Stimulated activated CD4-positive, alpha-beta T cell treated with anti-CD3 and anti-CD28 coated beads, Interleukin-12 subunit alpha, Interleukin-12 subunit beta, amount 100 ng/mL, for 24 hours (primary cell): ENCODE measurements at places on chromosomes 4 and X.

DNA sequence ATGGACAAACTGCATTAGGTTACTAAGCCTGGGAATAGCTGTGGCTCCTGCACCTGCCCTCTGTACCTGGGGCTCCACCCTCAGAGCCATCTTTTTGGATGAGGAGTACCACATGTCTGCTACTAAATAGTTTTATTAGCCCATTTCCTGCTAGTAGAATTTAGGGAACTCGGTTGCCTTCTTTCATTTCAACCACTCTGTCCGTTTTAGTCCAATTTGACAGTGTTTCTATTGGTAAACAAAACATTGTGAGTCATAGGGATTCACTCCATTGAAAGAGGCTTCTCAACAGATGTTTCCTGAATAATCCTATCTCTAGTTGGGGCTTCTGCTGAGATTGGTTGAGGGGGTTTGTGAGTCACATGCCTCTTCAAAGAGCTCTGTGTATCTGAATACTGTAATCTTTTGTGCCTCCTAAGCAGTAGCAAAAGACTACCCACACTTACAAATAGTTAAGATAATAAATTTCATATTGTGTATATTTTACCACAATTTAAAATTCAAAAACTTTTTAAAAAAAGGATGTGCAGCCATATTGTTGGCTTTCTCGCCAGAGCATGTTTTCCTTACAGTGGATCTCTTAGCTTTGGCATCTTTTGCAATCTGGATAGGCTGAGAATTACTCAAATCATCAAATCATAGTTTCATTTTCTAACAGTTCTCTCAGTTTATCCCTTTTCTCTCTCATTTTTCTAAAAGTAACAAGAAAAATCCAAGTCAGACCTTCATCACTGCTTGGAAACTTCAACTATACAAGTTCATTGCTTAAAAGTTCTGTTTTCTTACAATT, 9.9 kb downstream of the FAM200B start:
- no peak for DNase-seq

DNA sequence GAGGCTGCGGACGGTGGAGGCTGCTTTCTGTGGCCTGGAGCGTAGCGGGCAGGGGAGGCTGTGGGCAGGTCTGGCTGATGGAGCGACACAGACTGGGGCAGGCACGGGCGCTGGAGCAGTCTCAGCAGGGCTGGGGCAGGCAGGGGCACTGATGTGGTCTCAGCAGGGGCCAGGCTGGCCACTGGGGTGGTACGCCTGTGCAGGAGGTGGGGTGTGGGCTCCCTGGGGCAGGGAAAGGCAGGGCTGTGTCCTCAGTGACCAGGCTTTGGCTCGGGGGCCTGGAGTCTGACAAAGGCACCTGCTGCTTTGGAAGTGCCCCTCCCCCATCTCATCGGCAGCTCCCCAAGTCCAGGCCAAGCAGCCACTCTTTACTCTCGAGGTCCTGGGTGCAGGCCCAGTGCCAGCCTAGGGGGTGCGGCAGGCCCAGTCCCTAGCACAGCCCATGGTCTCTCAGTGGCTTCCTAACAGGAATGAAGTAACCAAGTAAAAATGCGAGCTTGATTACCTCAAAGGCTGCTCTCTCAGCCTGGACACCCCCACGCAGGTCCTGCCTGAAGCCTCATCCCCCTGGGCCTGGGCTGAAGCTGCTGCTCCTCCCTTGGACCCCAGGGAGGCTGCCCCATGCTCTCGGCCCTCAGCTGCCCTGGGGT, 55.5 kb downstream of the ADRA2C start:
- DNase-seq: no peak

DNA sequence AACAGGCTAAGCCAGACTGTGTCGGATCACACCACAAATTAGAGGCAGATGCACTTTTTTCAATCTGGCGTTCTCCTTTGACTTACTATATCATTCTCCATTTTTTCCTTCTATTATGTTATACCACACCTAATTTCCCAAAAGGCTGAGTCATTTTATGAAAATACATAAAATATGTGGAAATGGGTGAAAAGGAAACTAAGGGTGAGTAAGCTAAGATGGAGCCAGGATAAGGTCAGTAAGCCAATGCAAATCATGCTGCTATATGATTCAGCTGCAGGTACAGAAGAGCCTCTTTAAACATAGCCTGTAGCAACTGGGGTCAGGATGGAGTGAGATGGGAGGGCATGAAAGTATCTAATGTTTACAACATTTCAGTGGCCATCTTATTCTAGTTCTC, 94.0 kb upstream of the TEX13A start:
- DNase-seq: no peak

GRCh38 chr4:21757248-21757647, 191.3 kb downstream of the KCNIP4 start:
- DNase-seq: no peak

GRCh38 chr4:3371033-3372001, 70.5 kb upstream of the HGFAC start:
- DNase-seq: no peak

DNA sequence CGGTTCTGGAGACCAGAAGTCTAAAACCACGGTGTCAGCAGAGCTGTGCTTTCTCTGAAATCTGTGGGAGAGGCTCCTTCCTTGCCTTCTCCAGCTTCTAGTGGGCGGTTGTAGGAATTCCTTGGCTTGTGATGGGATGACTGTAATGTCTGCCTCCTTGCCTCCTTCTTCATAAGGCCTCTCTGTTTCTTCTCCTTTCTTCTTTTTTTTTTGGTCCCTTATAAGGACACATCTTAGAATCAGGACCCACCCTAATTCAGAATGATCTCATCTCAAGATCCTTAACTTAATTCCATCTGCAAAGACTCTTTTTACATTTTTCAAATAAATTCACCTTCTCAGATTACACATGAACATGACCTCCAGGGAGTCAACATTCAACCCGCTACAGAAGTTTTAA, 186.9 kb downstream of the STK32B start:
- DNase-seq: no peak

GRCh38 chr4:822361-823175, 3.4 kb downstream of the CPLX1 start:
- no peak for DNase-seq

DNA sequence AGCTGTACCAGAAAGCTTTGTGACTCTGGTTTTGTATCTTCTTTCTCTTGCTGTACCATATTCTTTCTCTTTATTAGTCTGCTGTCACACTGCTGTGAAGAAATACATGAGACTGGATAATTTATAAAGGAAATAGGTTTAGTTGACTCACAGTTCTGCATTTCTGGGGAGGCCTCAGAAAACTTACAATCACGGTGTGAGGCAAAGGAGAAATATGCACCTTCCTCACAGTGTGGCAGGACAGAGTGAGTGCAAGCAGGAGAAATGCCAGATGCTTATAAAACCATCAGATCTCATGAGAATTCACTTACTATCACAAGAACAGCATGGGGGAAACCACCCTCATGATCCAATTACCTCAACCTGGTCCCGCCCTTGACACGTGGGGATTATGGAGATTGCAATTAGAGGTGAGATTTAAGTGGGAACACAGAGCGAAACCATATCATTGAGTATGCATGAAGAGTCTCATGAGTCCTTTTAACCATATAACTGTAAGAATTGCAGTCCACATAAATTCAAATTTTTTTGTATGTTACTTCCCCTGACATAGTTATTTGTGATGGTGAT, 67.4 kb upstream of the INPP4B start:
- no peak for DNase-seq

- DNase-seq: no peak
Observed at GRCh38 chrX:3990569-3990968, 277.1 kb upstream of the PRKX start.

- no peak for DNase-seq
Observed at GRCh38 chr4:91359041-91360031, 944.4 kb upstream of the GRID2 start.

DNA sequence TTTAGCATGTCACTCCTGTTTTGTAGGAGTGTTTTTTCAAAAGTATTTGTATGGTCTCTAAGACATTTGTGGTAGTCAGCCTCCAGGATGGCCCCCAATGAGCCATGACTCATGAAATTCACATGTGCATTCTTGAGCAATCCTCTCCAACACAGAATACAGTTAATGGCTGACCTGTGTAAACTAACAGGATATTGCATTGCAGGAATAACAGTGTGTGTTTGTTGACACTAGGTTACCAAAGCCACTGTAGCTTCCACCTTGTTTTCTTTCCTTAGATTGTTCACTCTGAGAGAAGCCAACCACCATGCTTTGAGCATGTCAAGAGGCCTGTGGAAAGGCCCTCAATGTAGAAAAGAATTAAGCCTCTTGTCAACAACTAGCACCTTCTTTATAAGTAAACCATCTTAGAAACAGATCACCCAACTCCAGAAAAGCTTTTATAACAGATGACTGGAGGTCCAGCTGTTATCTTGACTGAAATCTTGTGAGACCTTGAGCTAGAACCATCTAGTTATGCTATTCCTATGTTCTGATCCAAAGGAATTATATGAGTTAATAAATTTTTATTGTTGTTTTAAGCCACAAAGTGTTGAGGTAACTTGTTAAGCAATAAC, 28.5 kb downstream of the TBCK start:
- DNase-seq: no peak

DNA sequence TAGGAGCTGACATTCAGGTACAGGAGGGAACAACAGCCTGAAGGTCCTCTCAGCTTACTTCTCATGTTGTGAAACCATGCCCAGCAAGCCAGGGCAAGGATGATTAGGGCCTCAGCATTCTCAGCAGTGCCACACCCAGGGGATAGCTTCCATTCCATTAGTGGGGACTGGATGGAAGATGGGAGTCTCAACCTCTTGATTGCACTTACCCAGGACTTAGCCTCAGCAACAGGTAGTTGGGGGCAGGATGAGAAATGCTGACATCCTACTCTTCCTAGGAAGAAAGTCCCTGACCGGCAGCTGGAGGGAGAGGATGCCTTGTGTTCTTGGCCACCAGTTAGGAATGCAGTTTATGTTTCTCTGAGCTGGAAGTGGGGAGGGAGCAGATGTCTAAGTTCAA, 8.8 kb upstream of the BEX3 start:
- DNase-seq: no peak

- no peak for DNase-seq
Observed at GRCh38 chr4:83604321-83604720, 68.4 kb downstream of the GPAT3 start.

- no peak for DNase-seq
Observed at GRCh38 chr4:47313384-47313783, 150.1 kb downstream of the COMMD8 start.

- no peak for DNase-seq
Observed at GRCh38 chr4:11514779-11515419, 86.2 kb upstream of the HS3ST1 start.

DNA sequence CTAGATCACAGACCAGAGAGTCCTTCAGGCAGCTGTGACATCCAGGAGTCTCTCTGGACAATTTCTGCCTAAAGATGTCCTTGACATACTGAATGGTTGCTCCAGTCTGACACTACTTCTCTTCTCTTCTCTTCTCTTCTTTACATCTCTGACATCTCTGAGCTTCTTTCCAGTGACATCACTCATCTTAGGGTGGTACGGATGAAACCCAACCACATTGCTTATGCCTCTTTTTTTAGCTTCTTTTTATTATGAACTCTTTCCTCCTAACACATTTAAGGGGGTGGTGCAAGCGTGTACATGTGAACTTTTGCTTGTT, 39.4 kb upstream of the IRF2 start:
- no peak for DNase-seq

GRCh38 chr4:161167539-161167938, 996.3 kb downstream of the FSTL5 start:
- no peak for DNase-seq

- DNase-seq: no peak
Observed at GRCh38 chrX:137062915-137063617, 29.3 kb upstream of the GPR101 start.

DNA sequence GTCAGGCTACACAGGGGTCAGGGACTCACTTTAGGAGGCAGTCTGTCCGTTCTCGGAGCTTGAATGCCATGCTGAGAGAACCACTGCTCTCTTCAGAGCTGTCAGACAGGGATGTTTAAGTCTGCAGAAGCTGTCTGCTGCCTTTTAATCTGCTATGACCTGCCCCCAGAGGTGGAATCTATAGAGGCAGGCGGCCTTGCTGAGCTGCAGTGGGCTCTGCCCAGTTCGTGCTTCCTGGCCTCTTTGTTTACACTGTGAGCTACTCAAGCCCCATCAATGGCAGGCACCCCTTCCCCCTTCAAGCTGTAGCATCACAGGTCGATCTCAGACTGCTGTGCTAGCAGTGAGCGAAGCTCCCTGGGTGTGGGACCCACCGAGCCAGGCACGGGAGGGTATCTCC, 31.5 kb upstream of the UNC5C start:
- DNase-seq: no peak

DNA sequence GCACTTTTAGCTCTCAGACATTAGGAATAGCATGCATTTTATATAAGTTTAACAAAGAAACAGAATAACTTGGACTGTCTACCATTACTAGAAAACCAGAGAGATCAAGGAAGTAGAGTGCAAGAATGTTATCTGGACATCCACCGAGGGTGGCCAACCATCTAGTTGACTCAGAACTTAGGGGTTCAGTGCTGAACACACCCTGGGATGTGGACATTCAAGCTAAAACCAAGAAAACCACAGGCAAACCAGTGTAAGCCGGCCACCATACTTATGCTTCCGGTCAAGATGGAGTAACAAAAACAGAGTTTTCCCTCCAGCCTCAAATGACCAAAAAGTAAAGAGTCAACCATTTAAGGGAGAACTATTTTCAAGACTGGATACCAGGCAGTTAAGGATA, 181.4 kb upstream of the MXRA5 start:
- no peak for DNase-seq

DNA sequence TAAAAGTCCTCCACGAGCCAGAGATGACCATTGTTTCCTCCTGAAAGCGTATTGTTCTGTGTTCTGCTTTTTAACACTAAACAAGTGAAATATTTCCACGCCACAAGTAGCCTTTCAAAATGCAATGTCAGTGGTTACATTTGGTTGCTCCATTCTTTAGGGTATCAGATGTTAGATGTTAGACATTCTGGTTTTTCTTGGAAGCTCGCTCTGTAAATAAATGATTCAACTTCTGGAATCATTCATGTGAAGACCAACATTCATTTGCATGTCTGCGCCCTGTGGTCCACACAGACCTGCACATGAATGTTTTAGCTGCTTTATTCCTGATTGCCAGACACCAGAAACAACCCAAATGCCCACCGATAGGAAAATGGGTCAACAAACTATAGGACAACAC, 38.0 kb upstream of the HELT start:
- no peak for DNase-seq

GRCh38 chr4:1463927-1464540, 57.8 kb upstream of the NKX1-1 start:
- DNase-seq: no peak

- no peak for DNase-seq
Observed at GRCh38 chr4:72442147-72442546, 126.9 kb downstream of the ADAMTS3 start.

- DNase-seq: no peak
Observed at GRCh38 chr4:126627255-126627654, 1005.5 kb upstream of the INTU start.

- DNase-seq: peak; percentile 6
Observed at GRCh38 chrX:39777623-39778025, 320.1 kb downstream of the BCOR start.
